Anterior cingulate cortex (tissue), 58 donors: ENCODE measurements at places on chromosomes 7 and 10.
A peak's percentile ranks its signal among the peaks of the same experiment; 100 is the strongest.

DNA sequence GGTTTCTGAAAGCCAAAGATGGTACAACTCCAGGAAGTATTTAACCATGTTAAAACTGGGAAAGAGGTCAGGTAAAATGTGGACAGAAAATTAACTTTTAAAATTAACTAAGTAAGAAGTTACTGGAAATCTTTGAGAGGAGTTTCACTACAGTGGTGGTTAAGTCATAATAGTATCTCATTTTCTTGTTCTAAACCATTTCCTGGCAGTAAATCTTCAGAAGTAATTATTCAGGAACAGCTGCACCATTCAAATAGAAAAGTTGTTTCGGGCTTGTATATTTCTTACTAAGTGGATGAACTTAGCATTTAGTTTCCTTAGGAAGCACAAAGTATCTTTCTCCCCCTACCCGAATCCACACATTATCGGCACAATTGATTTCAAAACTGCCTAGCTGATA is 27.1 kb downstream of the COPG2 start:
- no peak for DNase-seq

GRCh38 chr7:17153536-17153935 is 144.9 kb upstream of the AHR start:
- no peak for DNase-seq

DNA sequence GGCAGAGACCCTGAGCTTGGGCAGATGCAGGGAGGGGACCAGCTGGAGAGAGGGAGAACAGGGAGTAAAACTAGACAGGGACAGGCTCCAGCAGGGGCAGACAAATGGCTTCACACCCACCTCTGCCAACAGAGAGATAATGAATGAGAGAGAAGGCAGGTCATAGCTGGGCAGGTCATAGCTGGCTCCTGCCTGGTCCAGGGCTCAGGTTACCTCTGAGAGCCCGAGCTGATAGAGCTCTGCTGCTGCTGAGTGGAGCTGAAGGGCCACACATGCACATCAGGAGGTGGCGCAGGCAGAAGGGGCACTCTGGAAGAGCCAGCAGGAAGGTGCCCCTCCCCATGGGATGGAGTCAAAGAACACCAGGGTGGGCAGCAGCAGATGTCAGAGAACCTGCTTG is 154.2 kb downstream of the GFRA1 start:
- no peak for DNase-seq

GRCh38 chr10:43226441-43226840 is 40.4 kb downstream of the RASGEF1A start:
- no peak for DNase-seq

GRCh38 chr7:116772423-116772863 is 89.9 kb upstream of the CAPZA2 start:
- no peak for DNase-seq

- DNase-seq, result no peak
These were observed 44.7 kb downstream of the KLF6 start for GRCh38 chr10:3740157-3740871.

DNA sequence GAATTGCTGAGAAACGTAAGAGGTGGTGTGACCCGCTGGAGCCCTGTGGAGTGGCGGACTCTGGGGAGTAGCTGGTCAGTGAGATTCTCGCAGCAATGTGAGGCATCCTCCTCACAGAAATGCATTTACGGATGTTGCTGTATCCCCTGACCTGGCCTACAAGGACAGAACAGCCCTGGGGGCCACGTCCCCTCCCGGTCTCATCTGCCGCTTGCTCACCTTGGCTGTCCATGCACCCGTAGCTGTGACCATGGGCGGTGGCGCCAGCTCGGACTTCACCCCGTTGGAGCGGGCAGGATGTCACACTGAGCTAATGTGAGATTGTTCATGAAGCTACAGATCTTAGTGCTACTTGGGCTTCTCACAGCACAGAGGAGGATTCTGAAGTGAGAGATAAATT is 193.8 kb downstream of the EBF3 start:
- DNase-seq, result no peak

DNA sequence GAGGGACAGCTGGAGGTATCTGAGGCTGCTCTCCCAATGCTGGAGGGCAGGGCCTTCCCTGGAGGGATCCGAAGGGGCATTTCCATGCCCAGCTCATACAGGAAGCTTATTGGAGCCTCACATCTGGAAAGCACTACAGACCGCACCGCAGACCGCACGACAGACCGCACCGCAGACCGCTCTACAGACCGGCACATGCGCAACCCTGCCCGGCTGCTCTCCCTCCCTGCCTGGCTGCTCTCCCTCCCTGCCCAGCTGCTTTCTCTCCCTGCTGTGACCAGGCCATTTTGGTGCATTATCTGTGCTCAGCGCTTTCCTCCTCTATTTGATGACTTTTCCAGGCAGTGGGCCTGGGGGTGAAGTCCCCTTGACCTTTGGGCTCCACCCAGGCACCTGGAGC is 39.6 kb upstream of the EN2 start:
- DNase-seq, result no peak

DNA sequence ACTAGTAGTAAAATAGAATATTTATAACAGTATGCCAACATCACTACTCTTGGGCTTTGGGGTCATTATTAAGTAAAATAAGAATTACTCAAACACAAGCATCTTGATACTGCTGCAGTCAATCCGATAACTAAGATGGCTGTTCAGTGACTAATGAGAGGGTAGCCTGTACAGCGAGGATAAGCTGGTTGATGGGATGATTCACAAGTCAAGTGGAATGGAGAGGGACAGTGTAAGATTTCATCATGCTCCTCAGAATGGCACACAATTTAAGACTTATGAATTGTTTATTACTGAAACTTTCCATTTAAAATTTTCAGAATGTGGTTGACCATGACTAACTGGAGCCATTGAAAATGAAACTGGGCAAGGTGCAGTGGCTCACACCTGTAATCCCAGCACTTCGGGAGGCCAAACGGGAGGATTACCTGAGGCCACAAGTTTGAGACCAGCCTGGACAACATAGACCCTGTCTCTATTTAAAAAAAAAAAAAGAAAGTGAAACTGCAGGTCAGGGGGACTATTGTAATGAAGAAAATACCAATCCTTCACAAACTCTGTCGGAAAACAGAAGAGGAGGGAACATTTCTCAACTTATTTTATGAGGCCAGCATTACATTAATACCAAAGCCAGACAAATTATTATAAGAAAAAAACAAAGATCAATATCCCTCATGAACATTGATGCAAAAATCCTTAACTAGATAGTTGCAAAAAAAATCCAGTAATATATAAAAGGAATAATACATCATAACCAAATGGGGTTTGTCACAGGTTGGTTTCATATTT is 11.2 kb downstream of the AVL9 start:
- DNase-seq, result no peak

- no peak for DNase-seq
These were observed 127.1 kb downstream of the CLEC2L start for GRCh38 chr7:139650429-139651100.

DNA sequence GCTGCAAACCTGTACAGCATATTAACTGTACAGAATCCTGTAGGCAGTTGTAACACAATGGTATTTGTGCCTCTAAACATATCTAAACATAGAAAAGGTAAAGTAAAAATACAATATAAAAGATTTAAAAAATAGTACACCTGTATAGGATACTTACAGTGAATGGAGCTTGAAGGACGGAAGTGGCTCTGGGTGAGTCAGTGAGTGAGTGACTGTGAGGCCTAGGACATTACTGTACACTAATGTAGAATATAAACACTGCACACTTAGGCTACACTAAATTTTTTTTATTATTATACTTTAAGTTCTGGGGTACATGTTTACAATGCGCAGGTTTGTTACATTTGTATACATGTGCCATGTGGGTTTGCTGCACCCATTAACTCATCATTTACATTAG is 97.3 kb upstream of the STK17A start:
- no peak for DNase-seq

- no peak for DNase-seq
These were observed 1.6 kb upstream of the ZNF239 start for GRCh38 chr10:43576062-43576461.

GRCh38 chr7:70392256-70392876 is 739.6 kb upstream of the GALNT17 start:
- DNase-seq, result no peak

DNA sequence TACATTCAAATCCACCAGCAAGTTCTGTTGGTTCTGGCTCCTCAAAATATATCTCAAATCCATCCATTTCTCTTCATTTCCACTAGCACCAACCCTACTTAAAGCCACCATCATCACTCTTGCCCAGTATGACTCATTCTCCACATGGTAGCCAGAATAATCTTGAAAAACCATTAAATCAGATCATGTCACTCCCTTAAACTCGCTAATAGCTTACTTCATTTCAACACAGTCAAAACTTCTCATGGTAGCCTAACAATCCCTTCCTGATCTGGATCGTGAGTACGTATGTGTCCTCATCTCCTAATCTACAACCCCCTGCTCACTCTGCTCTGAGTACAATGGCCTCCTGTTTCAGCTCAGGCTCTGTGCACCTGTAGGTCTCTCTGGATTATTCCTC is 8.7 kb downstream of the EPC1 start:
- no peak for DNase-seq

- no peak for DNase-seq
These were observed 1.6 kb downstream of the TIAL1 start for GRCh38 chr10:119595134-119595675.

DNA sequence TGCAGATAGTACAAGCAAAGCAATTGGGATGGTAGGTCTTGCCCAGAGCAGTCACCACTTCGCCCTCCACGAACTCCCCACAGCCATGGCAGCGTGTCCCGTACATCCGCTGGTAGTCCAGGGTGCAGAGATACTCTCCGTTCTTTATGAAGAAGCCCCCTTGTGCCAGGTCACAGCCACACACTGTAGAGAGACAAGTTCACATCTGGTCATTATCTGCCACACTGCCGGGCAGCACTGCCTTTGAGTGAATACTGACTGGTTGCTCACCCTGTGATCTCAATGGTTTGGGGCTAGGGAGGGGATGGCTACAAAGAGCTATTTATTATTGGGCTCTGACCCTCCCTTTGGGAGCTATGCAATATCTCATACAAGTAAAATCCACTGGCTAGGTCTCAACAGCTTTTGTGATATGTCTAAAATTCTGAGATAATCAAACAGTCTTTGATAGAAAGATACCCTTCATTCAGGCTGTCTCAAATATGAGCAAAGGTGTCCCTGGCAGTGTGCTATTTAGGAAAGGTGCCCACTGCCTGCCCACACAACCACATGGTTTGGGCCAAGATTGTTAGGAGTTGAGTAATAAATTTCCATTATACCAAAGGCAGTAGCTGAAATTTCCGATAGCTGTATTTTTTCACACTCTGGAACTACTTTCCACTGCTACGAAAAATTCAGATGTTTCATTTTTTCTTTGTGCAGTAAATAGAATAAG is 82.5 kb downstream of the ABLIM1 start:
- DNase-seq, result no peak

DNA sequence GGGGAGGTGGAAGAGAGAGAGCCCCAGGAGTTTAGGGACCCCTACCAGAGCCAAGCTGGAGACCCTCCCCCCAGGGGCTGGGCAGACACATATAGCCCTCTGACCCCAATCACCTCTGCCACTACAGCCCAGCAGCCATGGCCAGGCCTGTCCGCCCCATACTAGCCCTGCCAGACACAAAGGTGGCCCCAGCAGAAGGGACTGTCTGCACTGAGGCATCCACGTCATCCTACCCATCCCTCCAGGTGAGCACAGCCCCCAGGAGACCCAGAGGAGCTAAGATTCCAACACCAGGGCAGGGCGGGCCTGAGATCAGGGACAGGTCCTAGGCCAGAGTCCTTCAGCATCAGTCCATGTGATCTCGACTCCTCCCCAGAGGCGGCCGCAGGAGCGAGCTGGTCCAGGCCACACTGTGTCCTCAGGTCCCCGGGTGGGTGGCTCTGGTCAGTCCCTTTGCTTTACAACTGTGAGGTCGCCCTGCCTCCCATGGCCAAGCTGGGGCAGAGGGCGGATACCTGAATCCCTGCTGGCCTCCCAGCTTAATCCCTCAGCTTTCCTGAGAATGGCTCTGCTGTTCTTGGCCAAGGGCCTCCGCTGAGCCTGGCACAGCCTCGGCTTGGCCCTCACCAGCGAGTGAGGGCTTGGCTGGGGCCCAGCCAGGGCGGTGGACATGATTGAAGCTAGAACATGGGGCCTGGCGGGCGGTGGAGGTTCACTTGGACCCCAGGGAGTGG is 14.3 kb upstream of the ELN start:
- DNase-seq, result peak; percentile 9

DNA sequence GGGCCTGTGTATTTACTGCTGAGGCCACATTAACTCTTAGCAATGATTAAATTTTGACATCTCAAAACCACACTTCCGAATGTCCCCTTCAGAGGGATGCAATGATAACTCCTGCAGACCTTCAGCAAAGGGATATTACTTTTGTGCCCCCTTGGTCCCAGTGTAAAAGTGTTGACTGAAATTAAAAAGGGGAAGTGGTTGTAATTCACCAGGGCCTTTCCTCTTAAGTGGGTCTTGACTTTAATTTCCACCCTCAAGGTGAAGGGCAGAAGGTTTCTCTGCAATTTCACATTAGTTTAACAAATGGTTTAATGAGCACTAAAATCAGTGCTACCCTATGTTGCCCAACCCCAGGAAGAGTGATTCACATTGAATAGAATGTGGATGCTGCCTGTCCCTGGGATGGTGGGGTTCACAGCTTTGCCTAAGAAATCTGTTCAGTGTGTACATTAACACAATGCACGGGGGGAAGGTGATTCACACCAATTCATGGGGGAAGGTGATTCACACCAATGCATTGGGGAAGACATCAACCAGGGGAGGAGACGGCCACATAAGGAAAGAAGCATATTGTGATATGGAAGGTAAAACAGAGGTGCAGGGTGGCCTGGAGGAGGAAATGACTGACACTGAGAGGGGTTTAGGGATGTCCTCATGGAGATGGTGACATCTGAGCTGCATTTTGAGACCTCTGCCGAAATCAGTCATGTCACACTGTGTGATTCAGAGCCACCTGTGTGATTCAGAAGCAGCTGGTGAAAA is 19.4 kb upstream of the TNS3 start:
- DNase-seq, result no peak

DNA sequence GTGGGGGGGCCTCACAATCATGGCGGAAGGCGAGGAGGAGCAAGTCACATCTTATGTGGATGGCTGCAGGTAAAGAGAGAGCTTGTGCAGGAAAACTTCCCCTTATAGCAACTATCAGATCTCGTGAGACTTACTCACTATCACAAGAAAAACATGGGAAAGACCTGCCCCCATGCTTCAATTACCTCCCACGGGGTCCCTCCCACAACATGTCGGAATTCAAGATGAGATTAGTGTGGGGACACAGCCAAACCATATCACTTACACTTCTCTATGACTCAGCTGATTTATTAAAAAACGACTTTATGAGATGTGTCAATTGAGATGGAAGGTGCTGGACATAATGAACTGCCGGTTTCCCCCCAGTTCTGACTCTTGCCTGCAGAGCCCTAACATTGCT is 23.8 kb upstream of the CHN2 start:
- no peak for DNase-seq

DNA sequence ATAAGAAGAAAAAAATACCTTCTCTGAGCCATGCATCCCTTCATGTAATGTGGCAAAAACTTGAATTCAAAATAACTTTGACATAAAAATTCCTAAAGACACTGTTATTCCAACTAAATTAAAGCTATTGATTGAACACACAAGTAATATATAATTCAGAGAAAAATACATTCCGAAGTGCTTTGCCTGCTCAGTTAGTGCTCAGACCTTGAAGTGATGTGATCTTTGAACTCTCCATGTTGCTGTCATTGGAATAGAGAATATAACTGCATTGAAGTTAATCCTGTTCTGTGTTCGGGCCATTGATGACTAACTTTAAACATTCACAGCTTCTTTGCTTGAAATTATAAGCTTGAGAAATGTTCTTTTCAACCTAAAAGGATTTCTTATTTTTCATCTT is 114.0 kb upstream of the IFRD1 start:
- no peak for DNase-seq
